ENCODE measurements at places on chromosomes 11 and 22.

GRCh38 chr22:20205464-20205963, 54.7 kb upstream of the CCDC188 start:
- no peak for DNase-seq

GRCh38 chr11:85595285-85595884, 31.8 kb downstream of the DLG2 start:
- peak; percentile 15 for DNase-seq

GRCh38 chr22:45917146-45917545, 59.8 kb downstream of the WNT7B start:
- no peak for DNase-seq

DNA sequence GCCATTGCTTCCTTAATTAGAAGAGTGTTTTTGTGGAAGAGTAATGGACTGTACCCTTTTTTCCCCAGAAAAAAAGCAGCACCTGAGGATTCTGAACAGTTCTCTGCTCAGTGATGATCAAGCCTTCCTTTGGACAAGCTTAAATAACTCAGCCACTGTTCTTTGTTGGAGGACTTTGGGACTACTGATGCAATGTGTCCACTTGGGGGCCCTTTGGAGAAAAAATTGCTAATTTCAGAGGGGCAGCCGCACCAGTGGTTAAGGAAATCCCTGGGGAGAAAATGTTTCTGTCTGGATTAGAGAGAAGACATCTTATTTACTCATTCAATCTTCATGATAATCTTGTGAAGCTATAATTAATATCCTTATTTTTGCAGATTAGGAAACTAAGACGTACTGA, 5.3 kb upstream of the KMT2A start:
- DNase-seq = no peak

GRCh38 chr22:43996170-43996980, 27.7 kb upstream of the PARVB start:
- DNase-seq = no peak

DNA sequence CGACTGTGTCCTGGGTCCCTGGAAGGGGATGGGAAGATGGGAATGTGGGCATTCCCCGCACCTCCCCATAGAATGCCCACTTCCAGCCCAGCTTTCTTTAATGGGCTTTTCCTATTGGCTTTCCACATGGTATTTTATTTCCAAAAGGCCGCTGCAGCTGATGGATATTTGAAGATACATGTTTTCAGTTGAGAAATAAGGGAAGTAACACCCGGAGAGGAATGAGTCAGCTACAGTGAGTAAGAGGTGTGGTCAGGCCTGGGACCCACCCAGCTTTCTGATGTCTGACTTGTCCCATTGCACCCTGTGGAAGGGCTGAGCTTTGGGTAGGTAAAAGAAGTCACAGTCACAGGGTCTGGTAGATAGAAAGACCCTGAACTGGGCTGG, 476.9 kb downstream of the MIAT start:
- DNase-seq = peak; percentile 82

DNA sequence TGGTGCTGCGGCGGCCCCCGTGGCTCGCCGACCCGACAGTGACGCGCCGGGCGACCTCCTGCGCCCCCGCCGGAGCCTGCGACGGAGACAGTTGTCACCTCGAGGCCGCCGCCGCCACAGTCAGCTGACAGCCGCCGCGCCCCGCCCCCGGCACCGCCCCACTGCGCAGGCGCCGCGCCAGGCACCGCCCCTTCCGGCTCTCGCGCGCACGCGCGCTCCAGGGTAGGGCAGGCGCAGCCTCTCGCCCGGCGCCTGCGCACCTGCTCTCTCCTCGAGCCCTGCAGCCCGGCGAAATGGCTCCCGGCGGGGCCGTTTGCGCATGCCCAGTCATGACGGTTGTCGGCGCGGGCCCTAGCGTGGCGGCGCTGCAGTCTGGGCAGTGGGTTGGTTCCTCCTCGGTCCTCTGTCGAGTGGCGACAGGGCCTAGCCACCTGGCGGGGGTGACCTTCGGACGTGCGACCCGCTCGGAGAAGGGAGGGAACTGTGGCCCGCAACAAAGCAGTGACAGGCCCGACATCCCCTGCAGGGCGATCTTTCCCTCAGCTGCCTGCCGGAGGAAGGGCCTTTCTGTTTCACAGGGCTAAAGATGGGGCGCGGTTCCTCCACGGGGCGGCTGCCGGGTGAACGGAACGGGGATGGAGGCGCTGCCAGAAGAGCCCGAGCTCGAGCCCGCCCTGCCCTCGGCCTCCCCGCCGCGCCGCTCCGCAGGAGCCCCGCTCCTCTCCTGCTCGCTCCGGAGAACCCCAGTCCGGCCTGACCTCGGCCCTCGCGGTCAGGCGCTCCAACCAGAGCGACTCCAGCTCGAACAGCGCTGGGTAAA, at the start of gene TOLLIP:
Gene TOLLIP, minus strand, starts transcription at position 135 of the 820 bp plus-strand sequence. Its CDS starts 134 bp downstream, at position 1.
- peak; percentile 23 for DNase-seq
